Left ventricle myocardium inferior (tissue), 1 donor: ENCODE measurements at places on chromosomes 1 and 21.

DNA sequence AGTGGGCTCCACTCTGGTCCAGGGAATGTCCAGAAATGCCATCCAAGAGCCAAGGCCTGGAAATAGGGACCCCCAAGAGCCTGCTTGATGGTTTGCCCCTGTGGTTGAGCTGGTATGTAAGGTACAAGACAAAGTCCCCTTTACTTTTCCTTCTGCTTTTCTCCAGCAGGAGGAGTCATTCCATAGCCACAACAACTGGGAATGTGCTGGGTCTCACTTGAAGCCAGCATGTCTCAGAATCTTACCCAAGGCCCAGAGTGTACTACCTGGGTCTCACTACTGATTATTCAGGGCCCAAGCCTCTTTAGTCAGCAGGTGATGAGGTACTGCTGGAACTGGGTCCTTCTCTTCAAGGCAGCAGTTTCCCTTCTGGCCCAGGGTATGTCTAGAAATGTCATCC, 62.1 kb upstream of the CD55 start:
- DNase-seq, result no peak

DNA sequence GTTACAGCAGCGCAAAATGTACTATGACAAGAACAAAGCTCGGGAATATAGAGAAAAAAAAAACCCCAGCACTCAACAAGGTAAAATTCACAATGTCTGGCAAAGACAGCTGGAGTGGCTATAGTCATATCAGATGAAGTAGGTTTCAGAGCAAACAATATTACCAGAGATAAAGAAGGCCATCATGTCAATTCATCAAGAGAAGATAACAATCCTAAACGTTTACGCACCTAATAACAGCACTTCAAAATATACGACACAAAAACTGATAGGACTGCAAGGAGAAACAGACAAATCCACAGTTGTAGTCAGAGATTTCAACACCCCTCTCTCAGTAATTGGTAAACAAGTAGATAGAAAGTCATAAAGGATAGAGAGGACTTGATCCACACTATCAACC, 455.2 kb downstream of the PTPRU start:
- no peak for DNase-seq

DNA sequence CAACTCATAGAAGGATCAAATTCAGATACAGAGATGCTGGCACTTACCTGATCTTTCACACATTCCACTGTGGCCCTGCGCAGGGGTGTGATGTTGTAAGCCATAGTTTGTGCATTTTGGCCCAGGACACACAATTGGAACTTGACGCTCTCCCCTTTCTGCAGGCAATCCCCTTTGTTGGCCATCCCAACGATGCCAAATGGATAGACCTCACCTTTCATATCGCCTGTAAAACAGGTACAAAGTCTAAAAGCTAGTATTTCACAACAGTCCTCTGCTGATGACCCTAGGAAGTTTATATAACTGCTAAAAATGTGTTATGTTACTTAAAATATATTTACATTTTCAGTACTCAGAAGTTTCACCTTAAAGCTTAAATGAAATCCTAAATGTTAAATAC, 3.9 kb upstream of the NRAS start:
- no peak for DNase-seq

GRCh38 chr1:186708694-186709097, 28.5 kb upstream of the PTGS2 start:
- DNase-seq, result no peak

- DNase-seq, result no peak
These were observed 479 bp upstream of the SNX7 start for GRCh38 chr1:98660940-98661543.

DNA sequence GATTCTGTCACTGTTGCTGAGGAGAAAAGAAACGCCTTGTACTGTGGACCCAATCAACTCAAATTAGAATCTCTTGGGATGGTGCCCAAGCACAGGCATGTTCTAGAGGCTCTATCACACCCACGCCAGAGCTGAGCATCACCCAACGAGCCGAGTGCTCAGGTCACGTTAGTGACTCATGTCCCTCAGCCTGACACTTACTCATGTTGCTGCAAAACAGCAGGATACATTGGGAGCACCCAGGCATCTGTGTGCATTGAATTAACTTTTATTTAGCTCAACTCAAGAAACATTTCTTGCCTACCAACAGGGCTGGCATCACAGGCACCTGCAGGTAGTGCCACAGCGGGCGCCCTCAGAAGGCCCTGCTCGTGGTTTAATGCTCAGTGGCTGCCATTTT, 149.8 kb downstream of the ETS2 start:
- peak; percentile 46 for DNase-seq
